Fibroblast of upper back skin (primary cell): ENCODE measurements at places on chromosomes 2 and 18.

DNA sequence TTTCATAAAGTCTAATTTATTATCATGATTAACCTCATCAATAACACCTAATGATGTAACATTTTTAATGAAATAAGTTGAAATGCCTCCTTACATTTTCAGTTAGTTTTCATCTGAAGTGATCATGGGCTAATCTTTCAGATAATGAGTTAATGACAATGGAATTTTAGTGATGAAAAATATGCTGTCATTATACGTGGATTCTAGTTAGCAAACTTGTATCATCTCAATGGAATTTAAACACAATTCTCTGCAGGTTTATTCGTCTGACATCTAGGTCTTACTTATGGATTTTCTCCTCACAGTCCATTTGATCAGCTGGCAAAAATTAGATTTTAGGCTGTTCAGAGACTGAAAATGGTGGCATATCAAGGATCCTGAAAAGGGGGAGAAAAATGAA lies 885.0 kb downstream of the SLC4A3 start:
- DNase-seq: peak; percentile 81

DNA sequence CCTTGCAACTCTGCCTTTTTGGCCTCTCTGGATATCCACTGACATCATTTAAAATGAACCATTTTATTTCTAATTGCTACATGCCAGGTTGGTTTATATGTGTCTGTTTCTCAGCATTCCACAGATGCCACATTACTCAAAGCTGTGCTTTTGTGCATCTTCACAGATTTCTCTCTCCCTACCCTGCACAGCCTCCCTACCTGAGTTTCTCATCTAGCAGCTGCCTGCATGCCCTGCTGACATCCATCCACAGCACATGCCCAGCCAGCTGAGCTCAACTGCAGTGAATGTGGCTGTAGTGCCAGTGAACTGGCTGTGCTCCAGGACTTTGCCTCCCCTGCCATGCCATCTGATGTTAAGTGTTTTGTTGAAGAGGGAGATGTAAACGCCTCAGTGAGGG lies 44.5 kb downstream of the PKP4 start:
- DNase-seq: no peak

GRCh38 chr18:79707671-79708070 lies 28.1 kb downstream of the CTDP1 start:
- no peak for DNase-seq

DNA sequence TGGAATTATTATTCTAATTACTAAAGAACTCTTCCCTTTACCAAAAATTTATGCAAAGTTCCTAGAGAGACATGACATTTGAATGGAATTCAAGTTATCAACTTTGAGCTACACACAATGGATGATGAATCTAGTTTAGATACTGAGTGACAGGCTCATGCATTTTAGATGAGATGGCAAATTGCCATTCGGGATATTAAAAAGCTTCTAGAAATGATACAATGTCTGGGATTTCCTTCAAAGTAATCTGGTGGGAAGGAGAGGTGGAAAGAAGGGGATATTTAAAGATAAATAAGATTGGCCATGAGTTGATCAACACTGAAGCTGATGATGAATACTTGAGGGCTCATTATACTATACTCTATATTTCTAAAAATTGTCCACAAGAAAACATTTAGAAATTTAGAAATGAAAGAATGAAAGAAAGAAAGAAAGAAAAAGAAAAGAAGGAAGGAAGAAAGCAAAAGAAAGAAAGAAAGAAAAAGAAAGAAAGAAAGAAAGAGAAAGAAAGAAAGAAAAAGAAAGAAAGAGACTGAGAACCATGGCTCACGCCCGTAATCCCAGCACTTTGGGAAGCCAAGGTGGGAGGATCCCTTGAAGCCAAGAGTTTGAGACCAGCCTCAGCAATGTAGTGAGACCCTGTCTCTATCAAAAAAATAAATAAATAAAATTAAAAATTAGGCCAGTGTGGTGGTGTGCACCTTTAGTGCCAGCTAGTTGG lies 62.6 kb upstream of the NEDD4L start:
- no peak for DNase-seq

DNA sequence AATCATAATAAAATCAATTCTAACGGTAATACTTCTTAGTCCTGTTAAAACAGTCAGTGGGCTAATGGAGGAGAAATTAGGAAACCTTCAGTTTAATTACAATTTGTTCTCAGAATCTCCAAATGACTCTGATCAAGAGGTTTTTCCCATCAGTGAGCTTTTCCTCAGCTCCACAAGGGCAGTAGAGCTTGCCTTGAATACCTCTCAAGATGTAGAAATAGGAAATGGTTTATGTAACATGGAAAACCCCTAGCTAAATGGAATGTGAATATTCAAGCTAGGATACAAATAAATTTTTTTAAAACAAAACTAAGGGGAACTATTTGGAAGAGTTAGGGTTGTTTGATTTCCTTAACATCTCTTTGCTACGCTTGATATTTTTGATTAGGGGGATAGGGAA lies 87.5 kb downstream of the PLEKHM3 start:
- no peak for DNase-seq

- DNase-seq: no peak
Measured at GRCh38 chr18:1593091-1593490, 688.4 kb downstream of the ADCYAP1 start.

DNA sequence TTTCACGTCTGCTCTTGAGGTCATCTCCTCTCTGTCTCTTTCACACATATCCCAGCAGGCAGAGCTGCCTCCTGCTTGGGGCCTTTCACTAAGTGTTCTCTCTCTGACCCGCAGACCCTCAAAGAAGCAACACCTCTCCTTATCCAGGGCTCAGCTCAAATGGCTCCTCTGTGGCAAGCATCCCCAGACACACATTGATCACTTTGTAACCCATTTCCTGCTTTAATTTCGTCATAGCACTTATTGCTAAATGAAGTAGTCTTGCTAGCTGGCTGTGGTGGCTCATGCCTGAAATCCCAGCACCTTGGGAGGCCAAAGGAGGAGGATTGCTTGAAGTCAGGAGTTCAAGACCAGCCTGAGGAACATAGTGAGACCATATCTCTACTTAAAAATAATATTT lies 41.4 kb downstream of the SGPP2 start:
- no peak for DNase-seq

DNA sequence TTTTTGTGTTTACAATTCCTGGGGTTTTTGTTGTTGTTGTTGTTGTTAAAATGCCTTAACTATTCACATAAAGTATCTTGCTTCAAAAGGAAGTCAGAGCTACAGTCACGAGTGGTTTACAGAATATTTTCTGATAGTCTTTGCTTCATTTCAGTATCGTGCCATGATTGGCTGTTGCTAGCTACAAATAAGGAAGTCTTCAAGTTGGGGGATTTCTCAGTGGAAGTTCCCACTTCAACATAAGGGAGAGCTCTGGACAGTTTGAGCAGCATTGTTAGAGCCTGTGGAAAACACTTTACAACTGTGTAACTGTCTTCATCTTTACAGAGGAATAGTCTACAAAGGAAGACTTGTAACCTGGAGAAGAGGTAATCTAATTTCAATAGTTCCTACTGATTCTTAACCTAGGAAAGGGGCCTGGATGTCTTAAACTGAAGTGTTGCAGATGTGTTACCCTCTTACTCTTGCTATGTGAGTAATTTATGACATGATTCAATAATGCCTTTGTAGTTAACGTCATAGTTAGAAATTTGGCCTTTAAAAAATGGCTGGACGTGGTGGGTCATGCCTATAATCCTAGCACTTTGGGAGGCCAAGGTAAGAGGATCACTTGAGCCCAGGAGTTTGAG lies 23.4 kb upstream of the TANK start:
- peak; percentile 34 for DNase-seq

GRCh38 chr2:203438528-203438927 lies 96.6 kb downstream of the RAPH1 start:
- DNase-seq: no peak

DNA sequence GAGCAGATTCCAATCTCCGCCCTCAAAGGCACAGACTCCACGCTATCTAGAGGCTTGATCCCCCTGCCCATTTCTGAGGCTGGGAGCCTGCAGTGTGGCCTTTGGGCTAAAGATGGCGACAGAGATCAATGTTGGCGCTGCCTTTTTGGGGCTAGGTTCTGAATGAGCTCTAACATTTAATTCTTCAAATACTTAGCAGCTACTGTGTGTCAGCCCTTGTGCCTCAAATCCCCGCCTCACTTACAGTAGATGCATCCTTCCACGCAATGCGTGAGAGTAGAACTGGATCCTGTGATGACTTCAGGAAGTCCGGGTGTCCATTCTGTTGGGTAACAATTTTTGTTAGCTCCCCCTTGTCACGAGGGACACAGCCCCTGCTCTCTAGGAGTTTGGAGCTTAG lies 12.4 kb downstream of the IL1F10 start:
- peak; percentile 27 for DNase-seq

GRCh38 chr18:55981712-55982475 lies 393.9 kb upstream of the TCF4 start:
- DNase-seq: no peak

DNA sequence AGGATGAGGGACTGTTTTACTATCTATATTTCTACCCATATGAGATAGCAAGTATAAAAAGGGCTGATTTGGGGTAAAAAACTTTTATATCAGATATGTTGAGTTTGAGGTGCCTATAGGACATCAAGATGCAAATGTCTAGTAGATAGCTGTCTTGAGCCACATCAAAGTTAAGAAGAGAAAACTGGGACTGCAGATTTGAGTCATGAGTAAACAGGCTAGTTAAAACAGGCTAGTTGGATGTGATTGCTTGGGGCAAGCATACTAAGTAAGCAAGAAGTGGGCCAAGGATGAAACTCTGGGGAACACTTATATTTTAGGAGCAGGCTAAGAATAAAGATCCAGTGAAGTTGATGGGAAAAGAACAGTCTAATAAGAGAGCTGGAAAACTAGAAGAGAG lies 2.8 kb upstream of the SCRN3 start:
- no peak for DNase-seq

GRCh38 chr18:36335476-36336279 lies 38.2 kb downstream of the FHOD3 start:
- peak; percentile 62 for DNase-seq

GRCh38 chr2:199458806-199459285 lies 1.1 kb upstream of the SATB2 start:
- no peak for DNase-seq

DNA sequence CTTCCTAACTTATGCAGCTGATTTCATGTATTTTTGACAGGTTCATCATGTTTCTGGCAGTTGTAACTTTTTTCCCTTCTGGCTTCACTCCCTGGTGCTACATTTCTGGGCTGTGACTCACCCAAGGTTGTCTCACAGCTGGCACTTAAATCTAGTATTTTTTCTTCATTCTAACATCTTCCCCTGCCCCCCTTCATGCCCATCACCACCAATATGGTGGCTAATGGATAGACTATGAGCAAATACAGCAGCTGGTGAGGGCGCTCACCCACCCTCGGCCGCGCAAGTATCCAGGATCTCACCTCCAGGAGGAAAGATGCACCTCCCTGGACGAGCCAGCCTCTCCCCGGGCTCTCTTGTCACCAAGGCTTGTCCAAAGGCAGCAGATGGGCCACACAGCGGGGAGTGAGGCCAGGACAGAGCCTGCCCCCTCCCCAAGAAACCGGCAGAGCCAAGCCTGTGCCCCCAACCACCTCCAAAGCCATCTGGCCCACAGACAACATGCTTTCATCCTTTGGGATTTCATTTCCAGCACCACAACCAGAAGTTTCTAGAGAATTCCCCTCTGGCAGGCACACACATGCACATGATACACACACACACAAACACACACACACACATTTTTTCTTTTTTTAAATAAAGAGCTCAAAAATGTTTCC lies 39.1 kb downstream of the ATOH8 start:
- DNase-seq: peak; percentile 88

GRCh38 chr2:164617466-164617865 lies 3.8 kb downstream of the GRB14 start:
- DNase-seq: peak; percentile 37

- no peak for DNase-seq
Measured at GRCh38 chr2:20397811-20398447, 47.3 kb upstream of the PUM2 start.

DNA sequence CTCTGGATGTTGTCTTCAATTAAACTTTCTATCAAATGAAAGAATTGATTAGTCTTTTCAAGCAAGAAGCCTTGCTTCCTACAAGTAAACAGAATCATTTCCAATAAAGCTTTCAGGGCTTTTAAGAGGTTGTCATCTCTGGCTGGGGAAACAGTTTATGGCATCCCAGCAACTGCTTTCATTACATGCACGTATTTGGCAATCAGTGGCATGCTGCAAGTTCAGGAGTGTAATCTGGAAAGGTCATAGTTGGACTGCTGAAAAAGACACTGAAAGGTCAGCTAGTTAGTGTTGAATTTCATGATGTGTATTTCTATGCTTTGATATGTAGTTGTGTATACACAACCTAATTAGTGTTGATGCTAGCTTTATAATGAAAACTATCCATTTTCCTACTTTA lies 332.9 kb downstream of the DSC3 start:
- no peak for DNase-seq

DNA sequence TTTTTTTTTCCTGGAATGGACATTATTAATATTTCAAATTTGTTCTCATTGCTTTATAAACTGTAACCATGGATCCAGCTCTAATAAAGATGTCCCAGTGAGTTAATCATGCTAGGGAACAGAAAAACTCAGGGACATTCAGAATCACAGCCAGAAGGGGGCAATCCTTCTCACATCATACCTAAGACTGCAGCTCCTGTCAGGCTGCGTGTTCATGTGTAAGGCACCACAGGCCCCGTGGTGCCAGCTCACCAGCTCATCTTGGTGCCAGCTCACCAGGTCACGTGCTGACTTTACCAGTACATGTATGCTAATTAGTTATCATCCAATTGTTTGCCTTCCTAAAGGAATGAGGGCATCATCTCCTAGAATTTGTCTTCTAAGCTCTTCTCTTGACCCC lies 84.7 kb upstream of the NEDD4L start:
- DNase-seq: peak; percentile 49

- peak; percentile 46 for DNase-seq
Measured at GRCh38 chr2:25309402-25309801, 32.3 kb downstream of the DNMT3A start.

DNA sequence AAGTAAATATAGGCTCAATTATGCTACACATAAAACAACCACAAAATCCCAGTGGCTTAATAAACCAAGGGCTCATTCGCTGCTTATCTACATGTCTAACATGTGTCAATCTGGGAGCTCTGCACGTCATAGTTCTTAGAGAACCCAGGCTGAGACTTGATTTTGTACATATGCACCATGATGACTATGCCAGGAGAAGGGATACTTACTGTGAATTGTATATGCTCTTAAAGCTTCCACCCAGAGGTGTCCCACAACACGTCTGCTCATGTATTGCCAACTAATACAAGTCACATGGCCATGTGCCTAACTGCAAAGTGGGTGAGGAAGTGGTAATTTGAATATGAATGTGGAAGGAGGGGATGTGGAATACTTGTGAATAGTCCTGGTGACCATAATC lies 262.1 kb downstream of the CPS1 start:
- DNase-seq: no peak

GRCh38 chr18:48137374-48138081 lies 207.1 kb upstream of the SMAD2 start:
- no peak for DNase-seq

- no peak for DNase-seq
Measured at GRCh38 chr18:35153609-35154272, 87.1 kb upstream of the ZNF397 start.

DNA sequence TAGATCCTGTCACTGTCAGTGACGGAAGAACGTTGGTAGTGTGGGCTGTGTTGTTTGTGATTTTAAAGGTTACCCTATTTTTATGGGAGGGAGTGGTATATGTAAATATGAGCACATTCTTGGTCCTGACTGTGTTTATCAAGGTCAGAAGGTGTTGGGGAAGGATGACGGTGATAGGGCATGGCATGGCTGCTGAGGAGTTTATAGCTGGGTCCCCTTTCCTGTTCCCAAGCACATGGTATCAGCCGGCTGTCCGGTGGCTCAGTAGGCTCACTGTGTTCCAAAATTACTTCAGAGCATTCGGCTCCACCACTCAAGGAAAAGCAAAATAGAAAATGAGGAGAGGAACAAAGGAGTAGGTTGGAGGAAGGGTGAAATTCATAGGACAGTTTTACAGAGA lies 28.6 kb downstream of the IRS1 start:
- no peak for DNase-seq
